ENCODE measurements at places on chromosomes 7 and 10.

DNA sequence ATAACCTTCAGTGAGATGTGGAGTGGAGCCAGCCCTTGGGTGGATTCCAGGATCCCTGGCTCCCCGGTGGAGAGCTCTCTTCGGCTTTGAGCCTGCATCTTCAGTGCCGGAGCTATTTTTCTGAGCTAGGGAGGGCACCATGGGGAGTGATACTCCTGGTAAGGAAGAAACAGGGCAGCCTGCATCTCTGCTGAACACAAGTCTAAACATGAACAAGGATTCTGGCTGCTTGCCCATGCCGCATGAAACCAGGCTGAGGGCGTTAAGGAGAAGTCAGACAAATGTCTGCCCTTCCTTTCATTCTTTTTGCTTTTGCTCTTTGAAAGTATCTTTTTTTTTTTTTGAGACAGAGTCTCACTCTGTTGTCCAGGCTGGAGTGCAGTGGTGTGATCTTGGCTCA is 60.4 kb downstream of the EVX1 start:
- DNase-seq: no peak

DNA sequence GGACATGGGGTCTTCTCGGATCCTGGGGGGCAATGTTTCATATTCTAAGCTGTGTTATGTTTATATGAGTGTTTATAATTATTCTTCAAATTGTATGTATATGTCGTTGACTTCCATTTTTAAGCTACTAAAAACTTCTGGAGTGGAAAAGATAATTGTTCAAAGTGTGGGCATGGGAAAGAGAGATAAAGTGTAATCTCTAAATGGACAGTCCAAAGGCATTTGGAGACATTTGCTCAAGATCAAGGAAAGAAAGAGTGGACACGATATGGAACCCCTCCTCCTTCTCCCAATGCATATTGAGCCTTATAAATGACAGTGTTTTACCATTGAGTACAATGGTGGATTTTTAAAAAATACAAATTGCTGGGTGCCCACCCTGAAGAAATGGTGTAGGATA is 81.1 kb downstream of the SDHAF3 start:
- DNase-seq: no peak

DNA sequence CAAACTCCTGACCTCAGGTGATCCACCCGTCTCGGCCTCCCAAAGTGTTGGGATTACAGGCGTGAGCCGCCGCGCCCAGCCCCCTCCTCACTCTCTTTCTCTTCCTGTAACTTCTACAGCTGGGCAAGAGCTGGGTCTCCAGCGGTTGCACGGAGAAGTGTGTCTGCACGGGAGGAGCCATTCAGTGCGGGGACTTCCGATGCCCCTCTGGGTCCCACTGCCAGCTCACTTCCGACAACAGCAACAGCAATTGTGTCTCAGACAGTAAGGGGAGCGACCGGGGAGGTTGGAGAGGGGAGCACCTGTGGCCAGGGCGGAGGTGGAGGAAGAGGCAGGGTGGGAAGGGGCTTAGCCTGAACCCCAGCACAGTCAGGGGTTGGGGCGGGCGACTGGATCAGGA is 41.4 kb downstream of the EPHB4 start:
- no peak for DNase-seq

DNA sequence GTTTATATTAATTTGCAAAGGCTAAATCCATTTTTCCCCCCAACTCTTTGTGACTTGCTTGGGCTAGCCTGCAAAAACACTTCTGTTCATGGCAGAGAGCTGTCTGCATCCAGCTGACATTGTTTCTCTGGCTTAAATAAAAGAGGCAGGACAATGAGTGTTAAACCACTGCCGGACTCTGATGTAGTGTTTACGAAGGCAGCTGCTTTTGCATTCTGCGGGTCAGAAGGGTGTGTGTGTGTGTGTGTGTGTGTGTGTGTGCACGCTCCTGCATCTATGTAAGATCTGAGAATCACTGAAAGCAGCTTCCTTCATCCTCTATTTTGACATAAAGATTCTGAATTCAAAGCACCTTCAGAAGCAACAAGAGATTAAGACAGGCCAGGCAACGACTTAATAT is 28.3 kb downstream of the NRP1 start:
- no peak for DNase-seq

DNA sequence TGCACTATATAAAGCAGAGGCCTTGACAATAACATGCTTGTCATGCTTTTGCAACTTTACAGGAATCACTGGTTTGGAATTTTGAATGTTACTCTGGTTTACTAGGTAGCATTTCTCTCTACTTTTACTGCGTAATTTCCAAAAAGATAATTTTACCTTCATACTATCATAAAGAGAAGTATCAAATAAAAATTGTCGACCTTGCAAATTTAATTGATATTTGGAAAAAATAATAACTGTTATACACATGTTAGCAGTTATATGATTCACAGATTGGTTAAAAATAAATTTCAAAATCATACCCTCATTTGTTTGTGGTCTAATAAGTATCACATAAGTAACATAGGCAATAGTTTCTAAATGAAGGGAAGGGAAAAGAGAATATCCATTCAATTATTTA is 228.5 kb upstream of the CACNA2D1 start:
- DNase-seq: no peak

DNA sequence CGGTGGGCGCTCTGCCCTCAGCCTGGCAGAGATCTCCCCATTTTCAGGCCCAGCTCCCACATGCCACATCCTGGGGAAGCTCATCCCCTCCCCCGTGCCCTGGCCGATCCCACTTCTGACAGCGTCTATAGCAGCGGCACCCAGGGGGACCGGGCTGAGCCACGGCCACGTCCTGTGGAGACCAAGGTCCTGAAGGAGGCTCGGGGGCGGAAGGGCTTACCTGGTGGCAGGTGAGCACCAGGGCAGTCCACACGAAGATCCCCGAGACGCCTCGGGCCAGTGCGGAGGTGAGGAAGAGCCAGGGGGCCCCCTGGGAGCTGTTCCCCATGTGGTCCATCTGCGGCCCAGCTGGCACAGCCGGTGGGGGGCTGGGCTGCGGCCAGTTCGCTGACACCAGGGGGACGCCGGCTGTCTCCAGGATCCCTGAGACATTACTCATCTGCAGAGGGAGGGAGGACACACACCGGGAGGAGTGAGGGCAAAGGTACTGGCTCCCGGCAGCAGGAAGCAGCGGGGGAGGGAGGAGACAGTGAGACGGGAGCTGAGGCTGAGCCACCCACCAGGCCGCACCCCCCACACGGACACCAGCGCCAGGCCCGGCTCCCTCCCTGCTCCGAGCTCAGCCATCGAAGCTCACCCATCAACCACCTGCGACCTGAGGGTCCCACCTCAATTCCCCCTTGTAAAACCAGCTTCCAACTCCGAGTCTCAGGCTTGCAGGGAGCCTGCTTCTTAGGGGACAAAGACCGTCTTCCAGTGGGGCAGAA is 776 bp downstream of the TMEM184A start:
- DNase-seq: peak; percentile 86

DNA sequence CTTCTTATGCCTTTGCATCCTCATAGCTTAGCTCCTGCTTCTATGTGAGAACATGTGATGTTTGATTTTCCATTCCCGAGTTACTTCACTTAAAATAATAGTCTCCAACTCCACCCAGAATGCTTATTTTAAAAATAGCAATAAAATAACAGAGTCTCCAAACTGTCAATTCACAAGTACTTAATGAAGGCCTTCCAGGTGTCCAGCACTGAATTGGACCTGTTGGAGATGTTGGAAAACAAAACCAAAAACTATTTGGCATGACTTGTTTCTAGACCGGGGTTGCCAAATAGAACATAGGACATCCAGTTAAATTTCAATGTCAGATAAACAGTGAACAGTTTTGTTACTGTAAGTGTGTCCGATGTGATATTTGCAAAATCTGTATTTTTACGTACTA is 208.1 kb upstream of the DKK1 start:
- no peak for DNase-seq

- no peak for DNase-seq
These were observed 425.0 kb downstream of the GPAM start for GRCh38 chr10:111758593-111758992.

DNA sequence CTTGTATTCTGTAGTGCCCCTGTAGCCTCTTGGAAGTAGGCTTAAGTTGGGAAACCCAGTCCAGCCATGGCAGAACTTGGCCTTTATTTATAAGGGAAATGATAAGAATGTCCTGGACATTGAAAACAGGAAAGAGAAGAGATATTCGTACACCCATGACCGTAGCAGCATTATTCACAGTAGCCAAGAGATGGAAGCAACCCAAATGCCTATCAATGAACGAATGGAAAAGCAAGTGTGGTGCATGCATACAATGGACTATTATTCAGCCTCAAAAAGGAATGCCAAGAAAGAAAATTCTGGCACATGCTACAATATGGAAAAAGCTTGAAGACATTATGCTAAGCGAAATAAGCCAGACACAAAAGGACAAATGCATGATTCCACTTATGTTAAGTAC is 315.3 kb downstream of the CXCL12 start:
- no peak for DNase-seq

GRCh38 chr7:77631820-77632219 is 64.4 kb upstream of the RSBN1L start:
- DNase-seq: no peak

DNA sequence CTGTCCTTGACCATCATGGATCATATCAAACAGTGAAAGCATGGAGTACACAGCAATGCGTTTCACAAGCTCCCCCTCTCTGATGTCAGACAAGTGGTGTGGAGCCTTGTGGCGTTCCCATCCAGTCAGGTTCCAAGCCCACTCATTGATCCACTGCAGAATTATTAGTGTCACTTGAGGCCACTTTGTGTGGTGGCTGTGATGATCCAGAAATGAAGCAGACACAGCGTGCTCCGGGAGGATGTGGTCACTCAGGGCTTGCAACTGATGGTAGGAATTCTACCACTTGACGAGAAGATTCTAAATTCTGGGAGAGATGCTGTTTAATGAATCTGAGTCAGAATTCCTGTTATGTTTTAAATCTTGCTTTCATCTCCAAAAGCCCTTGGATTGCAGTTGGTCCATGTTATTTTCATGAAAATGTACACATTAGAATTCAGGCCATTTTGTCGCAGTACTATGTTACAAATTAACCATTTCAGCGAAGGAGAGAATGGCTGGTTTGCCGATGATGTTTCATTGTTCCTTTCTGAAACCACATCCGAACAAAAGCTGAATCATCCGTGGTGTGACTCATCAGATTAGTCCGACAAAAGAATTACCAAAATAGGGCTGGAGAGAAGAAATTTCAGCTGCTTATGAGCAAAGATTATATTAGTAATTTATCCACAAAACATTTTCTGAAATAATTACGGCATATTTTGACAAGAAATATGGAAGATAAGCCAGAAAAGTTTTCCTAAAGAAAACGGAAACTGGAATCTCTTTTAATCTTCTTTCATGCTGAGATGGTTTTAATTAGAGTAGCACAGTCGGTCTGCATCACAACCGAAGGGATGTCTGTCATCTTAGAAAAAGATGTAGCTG is 48.1 kb downstream of the INSYN2A start:
- DNase-seq: no peak

DNA sequence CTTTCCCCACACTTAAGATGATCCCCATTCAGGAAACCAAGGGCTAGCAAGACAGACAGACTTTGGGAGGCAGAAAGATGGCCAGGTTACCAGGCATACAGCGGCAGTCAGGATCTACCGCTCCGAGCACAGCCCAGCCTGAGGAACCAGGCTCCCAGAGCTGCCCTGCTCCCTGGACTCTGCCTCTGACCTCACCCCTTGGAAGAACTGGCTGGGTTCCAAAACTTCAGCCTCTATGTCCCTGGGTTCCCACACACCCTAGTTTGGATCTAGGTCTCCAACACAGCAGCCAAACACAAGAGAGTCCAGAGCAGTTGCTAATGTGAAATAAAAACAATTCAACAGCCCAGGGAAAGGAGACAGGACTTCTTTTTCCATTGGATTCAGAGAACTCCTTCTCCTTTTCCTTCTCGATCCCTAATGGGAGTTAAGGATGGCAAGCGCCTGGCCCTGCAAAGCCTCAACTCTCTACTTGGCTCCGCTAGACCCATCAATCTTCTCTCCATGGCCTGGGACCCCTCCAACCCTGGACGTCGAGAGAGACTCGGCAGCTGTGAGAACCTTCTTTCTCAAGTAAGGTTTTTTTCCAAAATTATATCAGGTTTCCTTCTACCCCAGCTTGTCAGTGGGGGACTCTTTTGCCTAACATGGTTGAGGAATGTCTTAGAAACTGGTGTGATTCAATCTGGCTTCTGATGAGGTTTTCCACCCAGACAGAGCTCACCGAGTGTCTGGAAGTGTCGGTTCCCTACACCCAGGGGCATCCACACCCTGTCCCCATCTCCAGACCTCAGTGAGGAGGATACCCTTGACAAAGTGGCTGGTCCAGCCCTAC is 219.6 kb downstream of the KCNMA1 start:
- DNase-seq: peak; percentile 24

GRCh38 chr10:103897241-103897774 is 20.7 kb downstream of the STN1 start:
- DNase-seq: no peak

DNA sequence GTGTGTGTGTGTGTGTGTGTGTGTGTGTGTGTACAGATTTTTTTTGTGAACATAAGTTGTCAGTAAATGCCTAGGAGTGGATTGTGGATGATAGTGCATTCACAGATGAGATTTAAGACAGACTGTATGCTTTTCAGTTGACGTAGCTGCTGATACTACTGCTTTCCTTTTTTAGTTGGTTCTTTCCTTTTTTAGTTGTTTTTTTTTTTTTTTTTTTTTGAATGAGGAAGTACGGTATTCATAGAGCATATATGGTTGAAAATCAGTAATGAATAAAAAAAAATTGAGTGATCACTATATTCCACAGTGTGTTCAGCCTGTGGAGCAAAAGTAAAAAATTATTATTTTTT is 80.5 kb downstream of the RBM33 start:
- no peak for DNase-seq

DNA sequence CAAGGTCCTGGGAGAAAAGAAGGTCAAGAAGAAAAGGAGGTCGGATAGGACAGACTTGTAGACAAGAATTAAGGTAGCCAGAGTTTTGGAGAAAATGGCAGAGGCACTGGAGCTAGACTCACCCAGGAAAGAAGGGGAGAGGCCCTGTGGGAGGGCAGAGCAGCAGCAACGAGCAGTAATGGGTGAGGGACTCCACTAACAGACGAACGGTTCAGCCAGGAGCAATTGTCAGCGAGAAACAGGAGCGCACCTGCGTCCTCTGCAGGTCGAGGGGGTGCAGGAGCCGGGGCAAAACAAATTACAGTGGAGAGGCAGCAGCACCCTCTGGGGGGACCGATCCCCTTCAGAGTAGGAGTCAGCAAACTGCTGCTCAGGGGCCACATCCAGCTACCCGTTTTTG is 18.5 kb upstream of the IGFBP3 start:
- DNase-seq: no peak

- DNase-seq: no peak
These were observed 8.9 kb upstream of the SCRN1 start for GRCh38 chr7:29998489-29998888.

- no peak for DNase-seq
These were observed 5.5 kb downstream of the CYP2W1 start for GRCh38 chr7:988426-988911.

Data from mucosa of gallbladder (tissue), 1 donor.